Activated T-cell treated with anti-CD3 and anti-CD28 coated beads, Interleukin-2, amount 50 U/mL, for 4 hours (primary cell): ENCODE measurements at places on chromosomes 12 and 14.

GRCh38 chr14:24695265-24696241, 61.6 kb upstream of the GZMB start:
- DNase-seq: no peak

- DNase-seq: no peak
Observed at GRCh38 chr14:75430116-75430515, 2.3 kb downstream of the JDP2 start.

DNA sequence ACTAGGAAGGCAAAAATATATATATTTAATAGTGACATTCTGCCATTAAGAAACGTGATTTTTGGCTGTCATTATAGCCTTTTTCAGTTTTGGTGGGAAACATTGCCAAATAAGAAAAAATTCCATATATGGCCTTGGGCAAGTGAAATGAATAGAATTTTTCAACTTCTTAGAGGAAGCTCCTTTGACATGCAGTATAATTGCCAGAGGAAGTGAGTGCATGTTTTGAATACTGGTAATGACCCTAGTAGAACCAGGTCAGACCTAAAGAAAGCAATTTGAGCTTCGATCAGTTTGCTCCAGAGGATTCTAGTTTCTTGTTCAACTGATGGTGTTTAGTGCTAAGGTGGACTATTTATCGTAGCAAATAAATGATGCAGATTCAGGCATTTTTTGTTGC, 26.2 kb upstream of the TRIM9 start:
- DNase-seq: no peak

DNA sequence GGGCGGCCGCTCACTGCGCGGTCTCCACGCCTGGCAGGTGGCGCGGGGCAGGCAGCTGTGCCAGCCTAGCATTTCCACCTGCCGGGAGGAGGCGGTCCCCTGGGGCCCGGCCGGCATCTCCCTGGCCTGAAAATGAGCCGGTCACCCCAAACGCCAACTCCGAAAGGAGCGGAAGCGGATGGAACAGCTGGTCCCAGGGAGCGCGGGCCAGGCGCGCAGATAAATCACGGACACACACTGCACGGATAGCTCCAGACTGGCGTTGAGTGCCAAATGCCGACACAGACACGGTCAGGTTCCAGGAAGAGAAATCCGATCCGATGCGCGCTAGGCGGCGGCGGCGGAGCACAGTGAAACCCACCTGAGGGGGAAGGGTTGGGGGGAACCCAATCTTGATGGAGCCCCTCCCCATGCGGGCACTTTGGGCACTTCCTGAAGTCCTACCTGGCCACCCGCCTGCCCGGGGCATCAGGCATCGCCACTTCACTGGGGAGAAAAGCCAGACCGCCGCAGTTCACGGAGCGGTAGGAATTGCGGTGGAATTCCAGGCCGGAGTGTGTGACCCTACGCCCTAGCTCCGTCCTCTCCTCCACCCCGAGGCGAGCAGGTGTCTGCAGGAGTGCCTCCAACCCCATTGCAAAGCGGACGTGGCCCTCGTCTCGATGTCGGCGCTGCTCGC, 624 bp upstream of the PLEKHD1 start:
- no peak for DNase-seq

DNA sequence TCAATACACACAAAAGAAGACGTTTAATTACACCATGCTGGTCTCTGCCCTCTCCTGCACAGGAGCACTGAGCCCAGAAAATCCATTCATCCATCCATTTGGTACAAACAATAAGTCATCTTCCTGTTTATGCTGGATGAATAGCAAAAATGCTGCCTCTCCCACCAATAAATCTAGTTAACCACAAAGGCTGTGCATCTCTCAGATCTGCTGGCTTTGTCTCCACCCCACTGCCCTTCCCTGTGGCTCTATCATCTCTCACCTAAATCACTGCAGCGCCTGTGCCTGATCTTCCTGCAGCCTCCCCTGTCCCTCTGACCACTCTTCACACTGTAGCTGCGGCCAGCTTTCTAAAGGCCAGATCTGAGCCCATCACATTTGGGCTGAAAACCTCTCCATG, 72.9 kb upstream of the DDX11 start:
- no peak for DNase-seq

DNA sequence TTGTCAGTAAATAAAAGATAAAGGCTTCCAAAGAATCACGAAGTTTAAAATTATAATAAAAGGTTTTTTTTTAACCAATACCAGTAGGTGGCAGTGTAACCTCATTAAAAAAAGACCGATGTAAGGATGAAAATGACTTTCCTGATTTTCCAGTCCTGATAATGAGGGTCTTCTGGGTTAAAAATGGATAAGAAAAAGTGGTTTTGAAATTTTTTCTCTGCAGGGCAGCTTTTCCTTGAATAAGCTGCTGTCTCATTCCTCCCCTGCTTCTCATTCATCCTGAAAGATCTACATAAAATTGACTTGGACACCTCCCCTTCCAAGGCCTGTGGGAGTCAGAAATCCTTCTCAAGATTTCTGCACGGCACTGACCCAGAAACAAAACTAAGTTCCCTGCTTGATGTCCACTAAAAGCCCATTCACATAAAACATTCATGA, 58.9 kb upstream of the FBXO33 start:
- DNase-seq: no peak

- no peak for DNase-seq
Observed at GRCh38 chr14:78595797-78596196, 425.6 kb downstream of the NRXN3 start.

GRCh38 chr12:20232931-20233675, 135.2 kb upstream of the PDE3A start:
- no peak for DNase-seq

DNA sequence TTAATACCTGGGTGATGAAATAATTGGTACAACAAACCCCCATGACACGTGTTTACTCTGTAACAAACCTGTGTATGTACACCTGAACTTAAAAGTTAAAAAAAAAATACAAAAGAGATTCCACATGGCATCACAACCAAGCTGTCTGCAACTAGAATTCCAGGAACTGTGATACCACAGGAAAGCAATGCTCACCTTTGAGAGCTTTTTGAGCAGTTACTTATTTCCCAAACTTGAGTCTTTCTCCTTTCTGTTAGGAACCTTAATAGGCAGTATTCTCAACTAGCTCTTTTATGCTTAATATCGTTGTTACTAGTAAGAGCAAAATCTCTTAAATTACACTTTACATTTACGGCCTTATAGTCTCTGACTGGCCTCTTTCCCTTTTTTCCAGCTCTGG, 15.2 kb downstream of the PTHLH start:
- DNase-seq: no peak

DNA sequence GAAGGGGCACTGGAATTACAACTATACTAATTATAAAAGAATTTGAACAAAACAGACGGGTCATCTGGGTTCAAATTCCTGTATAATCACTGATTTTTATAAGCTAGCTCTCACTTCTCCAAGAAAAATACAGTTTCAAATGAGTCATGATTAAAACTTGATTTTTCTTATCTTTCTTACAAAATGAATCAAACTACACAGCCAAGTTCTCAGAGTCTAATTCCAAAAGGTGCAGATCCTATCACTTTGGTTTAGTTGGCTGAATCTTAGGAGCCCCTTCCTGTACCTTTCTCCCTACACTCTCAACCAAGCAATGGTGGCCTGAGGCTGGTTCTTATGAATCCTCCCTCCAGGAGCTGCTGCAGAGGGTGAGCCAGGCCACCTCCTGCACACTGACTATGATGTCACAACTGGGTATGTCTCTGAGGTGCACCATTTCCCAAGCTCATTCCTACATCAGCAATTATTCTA, 43.8 kb upstream of the BMP4 start:
- no peak for DNase-seq

GRCh38 chr14:35573911-35574310, 39.9 kb downstream of the INSM2 start:
- DNase-seq: no peak

GRCh38 chr12:20044846-20045245, 323.5 kb upstream of the PDE3A start:
- no peak for DNase-seq

DNA sequence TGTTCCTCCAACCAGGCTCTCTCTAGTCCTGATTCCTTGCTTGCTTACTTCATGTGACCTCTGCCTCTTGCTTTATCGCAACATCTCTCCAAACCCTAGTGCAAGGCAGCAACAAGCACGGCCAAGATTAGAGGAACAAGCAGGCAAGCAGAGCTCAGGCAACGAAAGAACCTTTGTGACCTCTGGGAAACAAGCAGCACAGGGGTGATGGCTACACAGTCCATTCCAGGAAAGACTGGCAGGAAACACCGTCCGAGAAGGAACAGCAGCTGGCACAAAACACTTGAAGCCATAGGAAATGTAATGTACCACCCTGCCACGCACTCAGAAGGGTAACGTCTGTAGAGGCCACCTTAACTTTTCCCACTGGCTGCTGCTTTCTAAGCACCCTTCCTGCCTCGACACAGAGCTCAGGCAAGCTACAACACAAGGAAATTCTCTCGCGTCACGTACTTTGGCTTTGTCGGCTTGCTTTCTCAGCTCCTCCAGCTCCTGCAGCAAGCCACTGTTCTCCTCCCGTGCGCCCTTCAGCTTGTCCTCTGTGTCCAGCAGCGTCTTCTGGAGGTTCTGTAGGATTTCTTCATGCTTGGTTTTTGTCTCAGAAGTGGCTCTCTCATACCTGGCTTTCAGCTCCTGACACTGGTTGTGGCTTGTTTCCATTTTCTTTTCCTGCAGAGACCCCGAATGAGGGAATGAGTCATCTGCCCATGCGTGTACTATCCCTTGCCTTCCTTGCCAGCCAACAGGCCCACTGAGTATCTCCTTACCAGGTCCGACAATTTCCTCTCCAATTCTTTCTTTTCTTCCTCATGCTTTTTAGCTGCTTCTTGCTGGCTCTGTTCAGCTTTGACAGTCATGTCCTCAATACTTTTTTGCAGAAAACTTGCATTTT, 61.4 kb upstream of the VPS33A start:
- DNase-seq: no peak

DNA sequence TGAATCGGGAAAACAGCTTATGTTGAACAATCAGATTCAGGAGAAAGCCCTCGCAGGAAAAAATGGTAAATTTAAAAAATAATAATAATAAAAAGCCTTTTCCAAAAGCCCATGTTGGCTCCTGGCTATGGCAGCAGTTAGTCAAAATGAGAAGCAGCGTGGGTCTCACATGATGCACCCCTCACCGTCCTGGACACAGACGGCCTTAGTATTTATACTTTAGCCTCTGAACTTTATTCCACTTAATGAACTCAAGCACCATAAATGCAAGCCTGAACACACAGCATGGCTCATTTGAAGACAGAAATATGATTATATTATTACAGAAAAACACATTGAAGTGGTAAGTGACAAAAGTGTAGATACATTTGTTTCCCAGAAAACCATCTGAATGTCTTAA, 160.9 kb downstream of the RIMBP2 start:
- DNase-seq: no peak

GRCh38 chr12:46158501-46158900, 110.3 kb downstream of the SLC38A1 start:
- DNase-seq: no peak

- no peak for DNase-seq
Observed at GRCh38 chr12:83199069-83199468, 512.4 kb downstream of the TMTC2 start.

DNA sequence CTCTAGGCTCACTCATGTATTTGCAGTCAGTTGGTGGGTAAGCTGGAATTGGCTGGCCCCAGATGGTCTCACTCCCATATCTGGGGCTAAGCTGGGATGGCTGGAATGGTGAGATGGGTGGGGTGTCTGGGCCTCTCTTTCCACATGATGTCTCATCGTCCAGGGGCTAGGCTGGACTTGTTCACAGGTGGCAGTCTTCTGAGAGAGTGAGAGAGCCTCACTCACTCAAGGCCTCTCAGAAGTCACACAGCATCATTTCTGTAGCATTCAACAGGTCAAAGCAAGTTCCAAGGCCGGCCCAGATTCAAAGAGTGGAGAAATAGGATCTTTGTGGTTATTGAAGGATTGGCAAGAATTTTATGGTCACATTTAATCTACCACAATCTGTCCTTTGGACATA, 102.7 kb downstream of the UNC79 start:
- DNase-seq: no peak

DNA sequence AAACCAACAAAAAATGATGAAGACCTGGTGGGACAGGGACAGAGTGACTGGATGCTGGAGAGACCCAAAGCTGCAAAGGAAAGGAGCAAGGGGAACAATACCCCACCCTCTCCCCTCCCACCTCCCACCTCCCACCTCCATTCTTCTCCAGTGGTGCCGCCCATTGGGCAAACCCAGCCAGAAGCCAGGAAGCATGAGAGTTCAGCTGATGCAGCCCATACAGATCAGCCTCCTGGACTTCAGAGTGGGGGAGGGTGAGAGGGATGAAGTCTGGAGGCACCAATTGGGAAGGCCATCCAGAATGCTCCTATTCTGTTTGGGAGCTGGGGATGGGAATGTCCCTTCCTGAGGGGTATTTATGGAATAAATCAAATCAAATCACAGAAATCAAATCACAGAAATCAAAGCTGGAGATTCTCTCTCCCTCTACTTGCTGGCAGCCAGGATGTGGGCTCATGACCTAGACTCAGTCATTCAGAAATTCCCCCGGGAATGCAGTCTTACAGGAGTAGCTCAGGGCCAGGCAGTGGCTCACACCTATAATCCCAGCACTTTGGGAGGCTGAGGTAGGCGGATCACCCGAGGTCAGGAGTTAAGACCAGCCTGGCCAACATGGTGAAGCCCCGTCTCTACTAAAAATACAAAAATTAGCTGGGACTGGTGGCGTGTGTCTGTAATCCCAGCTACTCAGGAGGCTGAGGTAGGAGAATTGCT, 31.1 kb downstream of the IRF2BPL start:
- DNase-seq: no peak

DNA sequence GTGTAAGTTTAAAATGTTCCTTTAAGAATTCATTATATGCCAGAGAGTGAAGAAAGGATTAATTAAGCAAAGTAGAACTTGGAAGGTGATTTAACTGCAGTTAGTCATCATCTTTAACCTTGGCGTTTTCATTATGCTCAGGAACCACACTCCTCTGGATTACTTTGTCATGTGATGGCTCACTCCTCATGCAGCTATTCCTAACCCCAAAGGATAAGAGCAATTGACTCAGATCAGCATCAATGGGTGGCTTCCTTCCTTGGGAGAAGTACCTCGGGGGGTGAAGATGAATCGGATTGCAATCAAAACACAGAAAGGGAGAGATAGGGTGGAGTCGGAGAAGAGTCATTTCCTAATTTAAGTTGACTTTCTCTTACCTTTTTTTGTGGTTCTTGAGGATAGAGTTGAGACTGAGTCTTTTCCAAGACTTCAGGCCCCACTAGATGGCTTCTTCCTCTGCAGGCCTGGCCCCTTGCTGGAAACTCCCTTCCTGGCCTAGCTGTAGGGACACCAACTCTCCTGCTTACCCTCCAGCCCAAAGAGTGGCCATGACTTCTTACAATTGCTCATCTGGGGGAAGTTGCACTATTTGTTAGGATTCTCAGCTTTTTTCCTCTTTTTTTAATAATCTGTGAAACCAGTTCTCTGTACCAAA, 238.6 kb upstream of the DDHD1 start:
- DNase-seq: no peak

GRCh38 chr12:100445081-100445481, 28.6 kb upstream of the NR1H4 start:
- DNase-seq: no peak
